ENCODE measurements at places on chromosomes 6 and 20.
A peak's percentile ranks its signal among the peaks of the same experiment; 100 is the strongest.

DNA sequence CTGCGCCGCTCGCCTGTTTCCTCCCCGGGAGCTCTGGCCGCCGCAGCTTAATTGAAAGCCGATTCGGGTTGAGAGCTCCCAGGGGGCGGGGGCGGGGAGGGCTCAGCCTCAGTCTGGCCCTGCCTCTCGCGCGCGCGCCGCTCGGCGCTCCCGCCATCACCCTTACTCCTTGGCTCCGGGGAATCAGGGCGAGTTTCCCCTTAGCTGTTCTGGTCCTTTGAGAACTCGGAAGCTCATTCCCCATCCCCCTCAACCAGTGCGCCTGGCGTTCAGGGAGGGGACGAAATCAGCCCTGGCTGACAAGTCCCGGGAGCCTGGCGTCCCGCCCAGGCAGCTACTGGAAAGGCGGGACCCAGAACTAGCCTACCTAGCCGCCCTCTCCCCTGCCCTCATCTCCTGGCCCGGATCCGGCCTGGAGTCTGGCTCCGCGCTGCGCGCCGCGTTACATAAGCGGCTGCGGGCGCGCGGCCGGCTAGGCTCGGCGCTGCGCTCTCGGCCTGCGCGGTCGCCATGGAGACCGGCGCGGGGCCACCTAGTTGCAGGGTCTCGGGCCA, 2.8 kb downstream of the SLC12A5 start:
- no peak for DNase-seq

- DNase-seq, result peak; percentile 65
Measured at GRCh38 chr6:28988536-28989311, 16.4 kb downstream of the ZNF311 start.

DNA sequence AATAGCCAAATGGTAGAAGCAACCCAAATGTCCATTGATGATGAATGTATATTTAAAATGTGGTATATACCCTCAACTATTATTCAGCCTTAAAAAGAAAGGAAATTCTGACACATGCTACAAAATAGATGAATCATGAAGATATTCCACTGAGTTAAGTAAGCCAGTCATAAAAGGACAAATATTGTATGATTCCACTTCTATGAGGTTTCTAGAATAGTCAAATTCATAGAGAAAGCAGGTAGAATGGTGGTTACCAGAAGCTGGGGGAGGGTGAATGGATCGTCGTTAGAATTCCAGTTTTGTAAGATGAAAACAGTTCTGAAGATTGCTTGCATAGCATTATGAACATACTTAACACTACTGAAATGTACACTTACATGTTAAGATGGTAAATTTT, 214.3 kb upstream of the MYLIP start:
- peak; percentile 26 for DNase-seq

DNA sequence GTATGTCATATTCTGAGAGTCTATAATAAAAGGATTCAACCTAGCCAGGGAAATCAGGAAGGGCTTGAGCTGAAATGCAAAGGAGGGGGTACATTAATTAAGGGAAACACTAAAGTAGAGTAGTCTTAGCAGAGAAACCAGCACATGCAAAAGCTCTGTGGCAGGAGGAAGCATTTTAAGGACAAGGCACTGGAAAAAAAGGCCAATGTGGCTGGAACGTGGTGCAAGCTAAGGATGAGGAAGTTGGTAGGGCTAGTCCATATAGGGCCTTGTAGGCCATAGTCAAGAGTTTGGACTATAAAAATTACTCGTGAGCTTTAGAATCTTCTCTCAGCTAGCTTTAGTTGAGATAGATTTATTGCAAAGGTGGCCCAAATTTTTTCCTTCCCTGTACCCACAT, 75.2 kb upstream of the TOP1 start:
- no peak for DNase-seq

DNA sequence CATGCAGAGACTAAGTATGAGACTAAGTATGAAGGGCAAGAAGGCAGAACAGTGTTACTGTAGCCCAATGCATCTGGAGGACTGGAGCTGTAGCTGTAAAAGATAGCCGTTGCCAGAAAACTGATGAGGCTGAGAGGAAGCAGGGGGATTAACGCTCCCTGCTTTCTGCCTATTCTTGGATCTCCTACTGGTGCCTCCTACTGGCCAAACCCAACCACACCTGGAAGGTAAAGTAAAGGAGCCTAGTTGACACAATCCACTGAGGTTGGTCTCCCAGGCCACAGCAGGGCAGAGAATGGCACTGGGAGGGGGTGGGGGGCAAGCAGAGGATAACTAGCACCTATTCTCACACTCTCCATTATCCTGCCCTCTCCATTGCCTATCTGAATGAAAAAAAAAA, 105.0 kb upstream of the MRPS10 start:
- no peak for DNase-seq

DNA sequence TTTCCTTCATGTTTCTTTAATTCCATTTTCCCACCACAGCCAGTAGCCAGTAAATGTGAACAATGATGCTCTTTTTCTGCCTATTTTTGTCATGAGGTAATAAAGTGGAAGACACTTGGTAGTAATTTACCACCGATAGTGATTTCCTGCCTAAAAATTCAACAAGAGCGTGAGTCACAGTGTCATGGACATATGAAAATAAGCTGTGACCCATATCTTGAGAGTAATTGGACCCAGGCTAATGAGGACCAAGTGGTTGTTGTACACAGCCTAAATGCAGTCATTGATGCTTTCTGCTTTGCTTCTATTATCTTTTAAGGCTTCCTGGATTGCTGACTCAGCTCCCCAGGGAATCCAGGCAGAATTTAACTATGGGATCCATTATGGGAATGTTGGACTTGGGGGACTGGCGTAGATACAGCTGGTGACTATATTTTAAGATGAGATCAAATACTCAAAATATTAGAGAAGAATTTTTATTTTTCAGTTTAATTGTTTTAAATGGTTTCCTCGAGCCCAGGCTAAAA, 265.9 kb upstream of the FERMT1 start:
- DNase-seq, result no peak

GRCh38 chr20:24034820-24035219, 46.2 kb upstream of the GGTLC1 start:
- no peak for DNase-seq

GRCh38 chr6:43061861-43062260, 2.4 kb downstream of the KLC4 start:
- DNase-seq, result no peak

GRCh38 chr20:35269055-35269781, 8.7 kb downstream of the MMP24OS start:
- DNase-seq, result peak; percentile 32

GRCh38 chr6:90251295-90251992, 45.2 kb downstream of the BACH2 start:
- DNase-seq, result no peak

- DNase-seq, result no peak
Measured at GRCh38 chr20:49237531-49237930, 18.3 kb downstream of the DDX27 start.

DNA sequence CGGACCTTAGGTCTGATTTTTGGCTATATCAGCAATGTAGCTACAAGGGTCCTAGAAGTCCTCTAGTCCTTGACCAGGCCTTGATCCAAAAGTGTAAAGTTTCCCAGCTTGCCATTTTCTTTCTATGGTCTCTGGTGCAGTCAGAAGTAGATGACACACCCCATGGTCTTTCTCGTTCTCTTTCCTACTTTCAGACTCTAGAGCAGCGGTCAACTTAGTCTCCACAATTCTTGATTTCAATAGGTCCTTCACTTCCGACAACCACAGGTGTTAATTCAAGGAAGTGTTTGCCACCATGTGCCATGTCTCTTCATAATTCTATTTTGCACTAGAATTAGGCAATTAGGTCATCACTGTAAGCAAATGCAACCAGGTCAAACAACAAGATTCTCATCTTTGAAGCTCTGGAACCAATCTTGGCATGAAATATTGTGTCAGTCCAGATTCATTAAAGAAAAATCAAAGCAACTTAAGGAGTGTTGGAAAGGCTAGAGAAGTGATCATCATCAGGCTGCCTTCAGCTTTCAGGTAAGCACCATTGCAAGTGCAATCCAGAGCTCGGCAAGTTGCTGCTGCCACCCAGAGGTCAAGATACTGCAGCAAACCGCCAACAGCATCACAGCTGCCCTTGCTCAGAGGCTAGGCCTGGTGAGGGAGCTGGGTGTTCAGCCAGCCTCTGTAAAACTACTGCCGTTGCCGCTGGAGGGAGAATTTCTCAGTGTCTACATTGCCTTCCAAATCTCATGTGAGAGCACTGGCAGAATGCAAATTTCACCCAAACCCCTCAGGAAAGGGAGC, 5.6 kb upstream of the SYNE1 start:
- no peak for DNase-seq

- no peak for DNase-seq
Measured at GRCh38 chr6:85372188-85372914, 77.5 kb upstream of the NT5E start.

DNA sequence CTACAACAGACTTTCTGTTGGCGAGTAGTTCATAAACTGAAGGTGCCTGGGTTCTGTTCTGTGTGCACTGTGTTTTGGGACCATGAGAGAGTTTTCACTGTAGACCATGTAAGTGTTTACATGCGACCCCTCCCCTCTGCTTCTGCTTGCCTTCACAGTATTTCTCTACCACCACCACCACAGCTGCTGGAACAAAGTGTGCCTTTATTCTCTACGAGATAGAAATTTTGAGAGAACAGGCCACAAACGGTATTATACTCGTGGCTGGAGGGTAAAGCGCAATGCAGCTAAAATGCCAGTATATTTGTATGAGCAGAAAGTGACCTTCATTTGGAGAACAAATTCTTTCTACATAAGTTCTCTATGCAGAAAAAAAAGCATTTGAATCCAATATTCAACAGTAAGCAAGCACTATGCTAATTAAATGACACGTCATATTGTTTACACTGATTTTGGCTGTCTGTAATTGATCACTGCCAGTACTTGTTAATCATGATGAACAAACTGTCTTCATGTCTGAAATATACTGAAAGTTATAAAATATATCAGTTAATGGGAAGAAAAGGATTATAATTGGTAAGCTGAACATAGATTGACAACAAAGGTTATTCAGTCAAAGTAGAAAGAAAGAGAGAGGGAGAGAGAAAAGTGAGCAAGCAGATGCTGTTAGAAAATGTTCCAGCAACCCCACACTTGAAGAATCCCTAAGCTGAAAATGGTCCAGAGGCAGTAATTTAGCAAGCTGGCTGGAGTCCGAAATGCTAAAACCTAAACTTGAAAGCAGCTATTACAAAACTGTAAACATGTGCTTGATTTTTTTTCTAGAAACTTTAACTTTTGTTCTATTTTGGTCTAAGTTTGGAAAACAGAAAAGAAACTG, 8.8 kb downstream of the CLDN20 start:
- no peak for DNase-seq

GRCh38 chr6:44219053-44219814, 2.5 kb downstream of the MYMX start:
- no peak for DNase-seq

DNA sequence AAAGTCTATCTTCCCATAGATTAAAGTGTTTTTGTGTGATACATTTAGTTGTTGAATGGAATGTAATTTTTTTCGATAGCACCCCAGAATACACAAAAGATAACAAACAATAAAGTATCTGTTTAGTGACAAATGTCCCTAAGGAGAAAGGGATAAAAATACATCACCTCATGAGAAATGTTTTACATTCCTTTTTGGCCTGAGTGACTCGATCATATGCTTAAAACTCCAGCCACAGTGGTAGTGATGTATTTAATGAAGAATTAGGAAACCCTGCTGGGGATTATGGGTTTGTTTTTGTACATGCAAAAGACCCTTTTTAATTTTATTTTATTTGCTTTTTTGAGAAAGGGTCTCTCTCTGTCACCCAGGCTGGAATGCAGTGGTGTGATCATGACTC, 4.3 kb upstream of the SGK1 start:
- DNase-seq, result no peak

- DNase-seq, result no peak
Measured at GRCh38 chr20:23152308-23152892, 66.3 kb upstream of the CD93 start.

- no peak for DNase-seq
Measured at GRCh38 chr6:136303516-136303915, 13.9 kb upstream of the BCLAF1 start.

DNA sequence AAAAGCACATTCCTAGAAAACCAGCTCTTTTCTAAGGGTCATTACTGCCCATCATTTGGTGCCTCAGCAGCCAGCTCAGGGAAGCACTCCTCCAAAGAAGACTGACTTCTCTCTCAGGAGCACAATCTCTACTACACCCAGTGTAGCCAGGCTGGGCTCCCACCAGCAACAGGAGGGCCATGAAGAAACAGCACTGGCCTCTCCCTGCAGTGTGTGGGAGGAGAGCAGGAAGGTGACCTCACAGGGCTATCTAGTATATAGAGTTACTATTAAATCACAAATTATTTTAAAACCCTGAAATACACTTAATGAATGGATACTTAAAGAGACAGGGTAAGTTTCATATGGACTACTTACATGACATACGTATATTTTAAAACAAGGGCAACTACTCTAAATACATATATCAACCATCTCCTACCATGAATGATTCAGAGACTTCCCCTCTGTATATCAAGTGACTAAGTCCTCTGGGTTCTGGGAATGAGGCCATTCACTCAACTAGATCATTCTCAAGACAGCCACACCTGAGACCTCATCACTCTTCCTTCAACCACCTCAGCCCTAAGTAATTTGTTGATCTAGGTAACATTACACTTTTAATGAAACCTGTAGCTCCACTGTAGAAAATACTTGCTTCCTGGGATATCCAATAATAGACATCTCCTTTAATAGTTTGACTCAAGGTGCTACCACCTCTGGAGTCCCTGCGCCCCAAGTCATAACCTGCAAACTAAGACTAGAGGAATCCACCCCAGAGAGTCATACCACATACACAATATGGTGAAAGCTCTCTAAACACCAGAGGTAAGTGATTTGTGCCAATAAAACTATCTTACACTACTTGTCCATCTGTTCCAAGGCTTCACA, 25.2 kb downstream of the TBX18 start:
- DNase-seq, result no peak

GRCh38 chr6:106385530-106385929, 25.0 kb downstream of the CRYBG1 start:
- DNase-seq, result no peak

DNA sequence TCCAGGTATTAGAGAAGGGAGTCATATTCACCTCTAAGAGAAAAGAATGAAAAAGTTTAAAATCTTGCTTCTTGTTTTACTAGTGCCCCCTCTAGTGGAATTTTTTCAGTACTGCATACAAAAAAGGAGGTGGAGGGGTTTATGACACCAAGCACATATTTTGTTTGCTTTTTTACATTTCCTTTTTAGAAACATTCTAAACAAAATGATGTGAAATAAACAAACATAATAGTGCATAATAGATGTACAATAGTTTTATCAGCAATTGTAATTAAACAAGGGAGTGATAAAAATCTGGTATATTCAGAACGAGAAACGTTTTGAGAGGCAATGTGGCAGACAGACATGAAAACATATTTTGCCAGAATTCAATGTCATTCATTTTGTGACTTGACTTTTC, 111.0 kb upstream of the TFAP2D start:
- DNase-seq, result no peak

- no peak for DNase-seq
Measured at GRCh38 chr20:20085812-20086211, 33.5 kb downstream of the CFAP61 start.

Measured in stimulated activated CD4-positive, alpha-beta T cell treated with anti-CD3 and anti-CD28 coated beads, Interleukin-4, amount 100 ng/mL, for 48 hours (primary cell).